ENCODE measurements at places on chromosomes 13 and 19.
A peak's percentile ranks its signal among the peaks of the same experiment; 100 is the strongest.

GRCh38 chr13:23558675-23559536 is 11.3 kb upstream of the TNFRSF19 start:
- no peak for DNase-seq

GRCh38 chr13:34749046-34749445 is 193.0 kb upstream of the NBEA start:
- DNase-seq: no peak

DNA sequence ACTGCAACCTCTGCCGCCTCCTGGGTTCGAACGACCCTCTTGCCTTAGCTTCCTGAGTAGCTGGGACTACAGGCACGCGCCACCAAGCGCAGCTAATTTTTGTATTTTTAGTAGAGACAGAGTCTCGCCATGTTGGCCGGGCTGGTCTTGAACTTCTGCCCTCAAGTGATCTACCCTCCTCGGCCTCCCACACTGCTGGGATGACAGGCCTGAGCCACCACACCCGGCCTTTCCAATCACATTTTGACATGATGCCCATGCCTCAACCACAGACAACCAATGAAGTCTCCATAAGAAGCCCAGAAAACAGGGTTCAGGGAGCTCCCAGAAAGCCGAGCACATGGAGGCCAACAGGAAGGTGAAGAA is 11.7 kb downstream of the RAB20 start:
- no peak for DNase-seq

GRCh38 chr13:55783841-55784240 is 1356.9 kb upstream of the PRR20A start:
- DNase-seq: no peak

GRCh38 chr19:50465986-50466705 is 10.2 kb upstream of the EMC10 start:
- DNase-seq: no peak

- DNase-seq: no peak
Observed at GRCh38 chr13:114230117-114230516, 4.6 kb upstream of the CDC16 start.

DNA sequence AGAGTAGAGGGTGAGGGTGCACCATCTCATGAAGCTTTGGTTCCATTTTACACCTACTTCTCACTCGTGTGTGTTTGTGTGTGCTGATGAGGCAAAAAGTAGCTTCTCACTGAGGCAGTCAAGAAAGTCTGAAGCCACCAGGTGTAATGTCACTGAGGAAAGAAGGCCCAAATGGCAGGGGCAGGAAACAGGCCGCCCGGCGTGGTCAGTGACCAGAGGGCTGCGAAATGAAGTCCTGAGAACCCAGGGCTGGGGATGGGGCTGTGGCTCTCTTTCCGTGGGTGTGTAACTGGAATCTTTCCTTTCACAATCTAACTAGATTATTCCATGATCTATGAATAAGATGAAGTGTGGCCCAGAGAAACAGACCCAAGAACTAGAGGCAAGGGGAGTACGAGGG is 25.5 kb upstream of the TFDP1 start:
- DNase-seq: peak; percentile 28

DNA sequence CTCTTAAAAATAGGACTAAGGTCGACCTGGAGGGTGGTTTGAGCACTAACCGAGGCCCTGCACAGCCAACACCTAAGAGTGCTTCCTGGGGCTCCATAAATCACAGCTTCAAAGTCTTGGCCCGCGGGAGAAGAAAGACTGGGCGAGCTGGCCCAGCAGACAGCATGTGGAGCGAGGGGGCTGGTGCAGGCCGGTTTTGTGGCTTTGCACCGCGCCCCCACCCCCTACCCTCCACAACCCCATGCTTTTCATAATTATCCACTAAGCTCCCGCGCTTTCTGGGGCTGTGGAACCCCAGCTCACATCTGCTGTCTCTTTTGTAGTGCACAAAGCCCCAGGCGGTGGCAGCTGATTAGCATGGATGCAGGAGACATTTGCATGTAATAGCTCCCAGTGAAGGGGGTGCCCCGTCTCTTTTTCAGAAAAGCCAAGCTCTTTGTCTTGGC is 17.1 kb downstream of the CARM1 start:
- no peak for DNase-seq

Data from vagina (tissue), 2 donors.